ENCODE measurements at places on chromosomes 7 and 10.
A peak's percentile ranks its signal among the peaks of the same experiment; 100 is the strongest.

GRCh38 chr10:58651040-58651439 is 138.4 kb downstream of the BICC1 start:
- DNase-seq = no peak

DNA sequence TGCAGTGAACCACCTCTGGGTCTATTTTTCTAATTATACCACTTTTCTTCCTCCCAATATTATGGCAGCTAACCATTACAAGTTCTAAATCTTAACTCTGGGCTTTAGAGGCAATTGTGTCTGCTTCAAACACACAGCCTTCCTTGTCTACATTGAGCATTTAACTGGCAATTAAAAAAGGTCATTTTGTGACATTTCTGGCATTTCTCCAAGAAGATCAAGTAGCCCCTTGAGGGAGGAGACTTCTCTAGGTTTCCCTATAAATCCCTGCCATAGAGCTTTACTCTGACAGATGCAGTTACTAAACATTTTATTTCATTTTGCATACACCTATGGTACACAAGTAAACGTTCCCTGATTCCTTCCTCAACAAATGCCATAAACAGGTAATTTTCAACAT is 33.4 kb upstream of the FAM133B start:
- no peak for DNase-seq

- DNase-seq = no peak
These were observed 33.1 kb downstream of the ZMIZ1 start for GRCh38 chr10:79101560-79102497.

- DNase-seq = no peak
These were observed 11.4 kb downstream of the KDM7A start for GRCh38 chr7:140165422-140165821.

- no peak for DNase-seq
These were observed 207.1 kb upstream of the NFE2L3 start for GRCh38 chr7:25944777-25945515.

- no peak for DNase-seq
These were observed 134.9 kb downstream of the SH2D4B start for GRCh38 chr10:80672613-80673012.

- DNase-seq = no peak
These were observed 199.2 kb downstream of the JCAD start for GRCh38 chr10:29860166-29860565.

GRCh38 chr10:17735166-17735941 is 16.6 kb upstream of the TMEM236 start:
- no peak for DNase-seq

DNA sequence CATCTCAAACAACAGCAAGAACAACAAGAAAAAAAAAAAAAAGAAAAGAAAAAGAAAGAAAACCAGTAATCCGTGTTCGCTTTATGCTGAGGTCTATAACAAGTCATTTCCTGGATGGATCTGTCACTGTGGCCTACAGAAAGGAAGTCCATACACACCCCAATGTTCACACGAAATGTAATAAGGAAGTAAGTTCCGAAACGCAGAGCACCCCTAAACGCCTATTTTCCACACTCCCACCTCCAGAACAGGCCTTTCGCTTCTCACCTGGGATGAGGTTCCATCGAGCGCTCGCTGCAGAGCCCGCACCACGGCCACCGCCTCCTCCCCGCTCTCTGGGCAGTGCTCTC is 735 bp downstream of the ZNF394 start:
- DNase-seq = no peak

- no peak for DNase-seq
These were observed 262.0 kb upstream of the YAE1 start for GRCh38 chr7:39304178-39304577.

DNA sequence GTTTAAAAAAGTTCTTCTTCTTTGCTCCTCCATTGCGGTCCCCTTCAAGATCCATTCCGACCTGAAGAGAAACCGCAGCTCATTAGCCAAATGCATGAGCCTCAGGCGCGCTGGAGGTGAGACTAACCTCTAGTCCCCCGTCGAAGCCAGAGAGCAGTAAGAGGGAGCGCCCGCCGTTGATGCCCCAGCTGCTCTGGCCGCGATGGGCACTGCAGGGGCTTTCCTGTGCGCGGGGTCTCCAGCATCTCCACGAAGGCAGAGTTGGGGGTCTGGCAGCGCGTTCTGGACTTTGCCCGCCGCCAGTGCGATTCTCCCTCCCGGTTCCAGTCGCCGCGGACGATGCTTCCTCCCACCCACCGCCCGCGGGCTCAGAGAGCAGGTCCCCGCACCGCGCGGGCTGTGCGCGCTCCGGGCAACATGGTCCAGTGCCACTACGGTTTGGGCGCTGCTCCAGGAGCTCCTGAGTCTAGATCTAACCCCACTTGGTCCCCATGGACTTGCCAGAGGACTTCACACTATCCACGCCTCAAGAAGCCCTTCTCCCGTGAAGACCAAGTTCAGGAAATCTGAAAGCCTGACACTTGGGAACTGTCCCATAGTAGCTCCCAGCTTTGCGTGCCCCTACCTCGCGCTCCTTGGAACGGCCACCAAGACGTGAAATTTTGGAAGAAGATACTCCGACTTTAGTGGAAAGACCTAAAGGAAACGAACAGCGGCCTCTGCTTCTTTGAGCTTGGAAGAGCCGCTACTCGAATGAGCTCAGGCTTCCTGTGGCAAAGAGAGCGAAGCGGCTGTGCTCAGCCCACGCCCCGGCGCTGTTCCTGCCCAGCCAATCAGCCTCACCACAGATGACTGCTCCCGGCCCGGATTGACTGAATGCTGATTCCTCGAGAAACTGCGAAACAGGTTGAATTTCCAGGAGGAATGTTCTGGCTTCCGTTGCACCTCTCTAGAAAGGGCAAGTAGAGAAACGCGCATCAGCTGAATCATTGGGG is at the start of gene ABCB1:
ABCB1 (minus strand) TSS at position 755 of the 995 bp plus-strand sequence; CDS start at position 55, 700 bp downstream.
- peak; percentile 43 for DNase-seq

- no peak for DNase-seq
These were observed 63.6 kb upstream of the HGF start for GRCh38 chr7:81833401-81833800.

DNA sequence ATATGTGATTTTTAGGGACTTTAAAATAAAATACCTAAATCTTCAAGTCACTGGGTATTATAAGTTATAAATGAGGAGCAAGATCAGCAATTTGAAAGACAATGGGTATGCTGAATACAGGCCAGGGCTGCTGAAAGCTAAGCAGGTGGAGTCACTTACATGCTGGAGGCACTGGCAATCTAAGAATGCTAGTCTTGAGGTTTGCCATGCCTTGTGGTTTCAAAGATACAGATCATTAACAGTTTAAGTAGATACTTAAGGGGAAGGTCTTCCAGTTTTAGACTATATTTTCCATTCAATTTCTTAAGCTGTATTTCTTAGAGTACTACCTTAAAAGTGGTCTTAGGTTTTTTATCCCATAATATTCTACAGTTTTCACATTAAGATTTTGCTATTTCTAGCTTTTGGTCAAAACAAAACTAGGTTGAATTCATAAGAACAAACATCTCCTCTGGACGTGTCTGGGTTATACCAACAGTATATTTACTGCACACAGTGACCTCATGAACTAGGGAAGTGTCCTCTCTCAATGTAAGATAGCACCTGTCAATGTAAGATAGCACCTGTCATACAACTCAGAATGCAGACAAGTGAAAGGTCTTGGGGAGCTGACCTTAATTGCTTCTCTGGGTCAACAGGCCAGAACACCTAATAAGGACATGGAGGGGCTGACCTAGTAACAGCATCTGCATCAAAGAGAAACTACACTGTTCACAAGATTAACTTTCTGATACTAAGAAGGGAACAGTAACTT is 2.0 kb downstream of the SRI start:
- no peak for DNase-seq

DNA sequence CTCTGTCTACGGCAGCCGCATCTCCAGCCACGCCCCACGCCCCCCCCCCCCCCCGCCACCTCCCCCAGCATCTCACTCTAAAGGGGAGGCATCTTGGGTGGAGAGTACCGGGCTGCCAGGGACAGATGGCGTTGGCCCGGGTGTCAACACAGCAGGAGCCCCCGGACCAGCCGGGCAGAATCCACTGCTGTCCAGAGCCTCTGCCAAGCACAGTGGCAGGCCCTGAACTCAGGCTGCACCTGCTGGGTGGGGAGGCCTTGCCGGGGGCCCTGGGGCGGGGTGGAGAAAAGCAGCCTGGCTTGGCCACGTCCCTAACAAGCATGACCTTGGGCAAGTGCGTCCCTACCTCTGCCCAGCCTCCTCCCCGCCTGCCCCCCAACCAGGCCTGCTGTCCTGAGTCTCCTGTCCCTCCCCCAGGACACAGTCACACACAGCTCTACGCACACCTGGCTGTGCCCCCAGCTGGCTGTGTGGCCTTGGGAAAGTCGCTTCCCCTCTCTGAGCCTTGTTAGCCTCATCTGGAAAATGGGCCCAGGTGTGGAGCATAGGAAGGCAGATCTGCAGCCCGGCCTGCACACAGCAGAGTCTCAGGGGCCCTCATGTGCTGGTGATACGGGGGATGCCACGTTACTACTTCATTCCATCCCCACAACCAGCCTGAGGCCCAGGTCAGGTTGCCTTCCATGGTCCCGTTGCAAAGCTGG is 45.2 kb downstream of the MICALL2 start:
- DNase-seq = no peak

DNA sequence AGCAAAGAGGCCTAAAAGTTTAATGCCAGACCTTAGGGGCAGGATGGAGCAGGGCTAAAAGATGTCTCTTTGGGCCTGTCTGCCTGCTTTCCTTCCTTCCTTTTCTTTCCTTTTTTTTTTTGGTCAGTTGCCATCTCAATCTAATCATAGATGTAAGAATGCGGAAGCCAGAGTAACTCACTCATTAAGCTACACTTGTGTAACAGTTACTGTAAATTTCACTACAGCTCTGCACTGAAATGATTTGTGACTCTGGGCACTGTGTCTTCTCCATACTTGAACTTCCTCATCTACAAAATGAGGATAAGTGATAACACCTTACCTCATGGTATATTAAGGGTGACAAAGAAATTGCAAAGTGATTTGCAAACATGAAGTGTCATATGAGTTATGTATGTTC is 75.5 kb upstream of the AGK start:
- DNase-seq = no peak

GRCh38 chr10:43218206-43218950 is 48.5 kb downstream of the RASGEF1A start:
- DNase-seq = no peak

- no peak for DNase-seq
These were observed 31.8 kb downstream of the CCM2 start for GRCh38 chr7:45031829-45032228.

- no peak for DNase-seq
These were observed 119.3 kb upstream of the SEC61G start for GRCh38 chr7:54878339-54878738.

- DNase-seq = no peak
These were observed 45.6 kb downstream of the PDIA4 start for GRCh38 chr7:148982654-148983199.

GRCh38 chr7:144468990-144469732 is 65.7 kb upstream of the NOBOX start:
- DNase-seq = no peak

DNA sequence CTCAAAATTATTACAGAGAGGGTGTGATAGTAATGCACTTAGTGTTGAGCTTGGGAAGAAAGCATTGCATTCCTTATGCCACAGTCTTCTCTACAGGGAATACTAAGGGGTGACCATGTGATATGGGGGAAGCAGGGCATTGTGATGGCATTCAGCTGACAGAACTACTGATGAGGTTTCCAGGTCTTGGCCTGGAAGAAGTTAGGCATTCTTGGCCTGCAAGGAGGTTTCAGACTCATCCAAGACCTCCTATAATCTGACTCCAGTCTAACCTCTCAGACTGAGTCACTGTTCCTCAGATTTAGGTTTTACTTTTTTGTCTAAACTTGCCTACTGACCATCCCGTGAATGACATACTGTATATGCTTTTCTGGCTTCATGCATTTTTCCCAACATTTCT is 7.9 kb downstream of the STMP1 start:
- DNase-seq = no peak

- DNase-seq = no peak
These were observed 72.5 kb upstream of the FZD1 start for GRCh38 chr7:91191771-91192170.

- DNase-seq = no peak
These were observed 79.9 kb upstream of the EN2 start for GRCh38 chr7:155377838-155378579.

- DNase-seq = no peak
These were observed 38.3 kb upstream of the COBL start for GRCh38 chr7:51354897-51355296.

DNA sequence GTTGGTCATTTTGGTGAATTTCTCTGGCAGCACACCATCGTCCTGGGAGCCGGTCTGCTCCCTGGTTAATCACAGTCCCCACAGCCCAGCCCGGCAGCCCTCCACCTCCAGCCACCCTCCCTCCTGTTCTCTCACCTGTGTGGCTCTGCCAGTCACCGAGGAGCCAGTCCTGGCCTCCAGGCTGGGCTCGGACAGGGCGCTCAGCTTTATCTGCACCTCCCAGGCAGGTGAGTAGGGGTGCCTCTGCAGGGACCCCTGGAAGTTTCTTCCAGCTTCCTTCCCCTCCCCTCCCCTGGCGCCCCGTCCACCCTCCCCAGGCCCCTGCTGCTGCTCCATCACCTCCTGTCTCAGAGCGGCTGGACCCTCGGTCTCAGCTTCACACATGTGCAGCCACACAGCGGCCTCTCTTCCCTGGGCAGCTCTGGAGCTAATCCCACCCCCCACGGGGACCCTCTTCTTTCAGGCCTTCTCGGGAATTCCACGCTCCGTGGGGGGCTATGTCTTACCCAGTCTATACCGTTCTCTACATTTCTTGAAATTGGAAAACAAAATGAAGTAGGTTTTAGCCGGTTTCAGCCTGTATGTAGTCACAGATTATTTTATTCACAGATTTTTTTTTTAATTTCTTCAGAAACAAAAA is 213.9 kb upstream of the PPP2R2D start:
- no peak for DNase-seq

- DNase-seq = no peak
These were observed 27.3 kb downstream of the RAB18 start for GRCh38 chr10:27531336-27531847.

DNA sequence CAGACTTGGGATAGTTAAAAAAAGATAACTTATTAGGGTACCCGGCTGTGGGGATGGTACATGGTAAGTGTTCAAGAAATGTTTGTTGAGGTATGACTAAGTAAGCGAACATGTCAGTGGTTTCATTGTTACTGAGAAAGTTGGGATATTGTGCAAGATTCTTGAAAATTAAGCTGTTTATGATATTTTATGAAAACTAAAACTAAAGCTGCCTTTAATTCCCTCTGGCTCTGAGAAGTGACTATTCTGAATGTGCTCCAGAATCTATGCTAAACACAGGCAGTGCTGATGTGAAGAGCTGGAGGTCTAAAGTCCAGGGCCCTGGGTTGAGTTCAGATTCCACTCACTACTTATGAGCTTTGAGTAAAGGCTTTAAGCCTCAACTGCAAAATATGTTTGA is 72.9 kb downstream of the AOAH start:
- DNase-seq = no peak

Measured in stimulated activated CD4-positive, alpha-beta T cell treated with anti-CD3 and anti-CD28 coated beads, Interleukin-4, amount 100 ng/mL, for 48 hours (primary cell).